SW 1271 (cell line): ENCODE measurements at places on chromosomes 16 and 17.

- DNase-seq, result no peak
These were observed 15.5 kb upstream of the SALL1 start for GRCh38 chr16:51166541-51166940.

DNA sequence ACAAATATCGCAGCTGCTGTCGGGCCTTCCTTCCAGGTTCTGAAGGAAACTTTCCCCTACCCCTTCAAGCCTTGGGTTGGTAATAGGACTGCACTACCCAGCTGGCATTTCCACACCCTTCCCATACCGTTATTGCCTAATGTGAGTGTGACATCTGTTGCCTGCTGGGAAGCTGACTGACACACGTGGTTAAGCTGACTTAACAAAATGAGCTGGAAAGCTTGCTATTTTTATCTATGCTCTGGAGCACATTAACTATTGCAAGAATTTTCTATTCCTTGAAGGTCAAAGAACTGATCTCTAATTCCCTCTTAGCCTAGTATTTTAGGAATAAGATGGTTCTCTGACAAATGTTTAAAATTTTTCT lies 79.5 kb downstream of the PMP22 start:
- DNase-seq, result no peak

GRCh38 chr17:78674595-78675315 lies 97.6 kb upstream of the DNAH17 start:
- no peak for DNase-seq

DNA sequence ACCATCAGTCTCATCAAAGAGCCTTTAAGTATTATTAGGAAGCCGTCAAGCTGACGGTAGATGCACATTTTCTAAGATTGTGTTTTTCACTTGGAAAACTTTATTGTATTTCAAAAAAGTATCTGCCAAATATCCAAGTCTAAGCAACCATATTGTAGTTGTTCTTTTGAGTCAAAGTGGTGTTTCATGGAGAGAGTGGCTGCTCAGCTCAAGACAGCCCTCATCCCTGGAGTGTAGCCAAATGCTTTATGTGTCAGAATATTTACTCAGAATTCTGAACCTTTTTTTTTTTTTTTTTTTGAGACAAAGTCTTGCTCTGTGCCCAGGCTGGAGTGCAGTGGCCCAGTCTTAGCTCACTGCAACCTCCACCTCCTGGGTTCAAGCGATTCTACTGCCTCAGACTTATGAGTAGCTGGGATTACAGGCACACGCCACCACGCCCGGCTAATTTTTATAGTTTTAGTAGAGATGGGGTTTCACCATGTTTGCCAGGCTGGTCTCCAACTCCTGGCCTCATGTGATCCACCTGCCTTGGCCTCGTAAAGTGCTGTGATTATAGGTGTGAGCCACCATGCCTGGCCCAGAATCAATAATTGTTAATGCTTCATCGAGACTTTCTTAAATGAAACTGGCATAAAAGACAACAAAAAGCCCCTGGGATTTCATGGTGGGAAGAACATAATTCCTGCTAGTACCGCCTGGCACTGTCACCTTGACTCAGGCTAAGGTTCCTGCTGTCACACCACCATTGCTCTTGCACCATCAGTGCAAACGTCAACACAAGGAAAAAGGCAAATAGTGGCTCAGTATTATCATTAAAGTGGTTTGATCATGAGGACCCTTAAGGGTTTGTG lies 45.5 kb downstream of the PRKCA start:
- no peak for DNase-seq

DNA sequence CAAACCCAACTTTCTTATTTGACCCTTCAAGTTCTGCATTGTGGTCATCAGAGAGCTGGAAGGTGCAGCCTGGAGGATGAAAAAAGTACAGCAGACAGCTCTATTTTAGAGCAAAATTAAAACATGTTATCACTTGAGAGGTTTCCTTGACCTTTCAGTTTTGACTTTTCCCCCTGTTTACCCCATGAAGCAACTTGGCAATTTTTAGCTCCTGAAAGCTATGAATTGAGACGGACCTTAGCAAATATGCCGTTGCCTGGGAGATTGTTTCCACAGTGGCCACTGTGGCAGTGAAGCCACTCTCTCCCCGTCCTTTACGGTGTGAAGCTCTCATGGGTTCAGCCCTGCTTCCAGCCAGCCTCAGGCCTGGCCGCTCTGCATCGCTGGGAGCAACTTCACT lies 398.6 kb downstream of the CPPED1 start:
- DNase-seq, result no peak

GRCh38 chr16:79600638-79601091 lies at the start of gene MAF:
Gene MAF (minus strand): TSS chr16:79600737. CDS start chr16:79599902, 835 bp downstream.
- no peak for DNase-seq
